ENCODE measurements at places on chromosomes 5 and 9. TPM values are rescaled to one million over a fixed set of nuclear protein-coding genes. Genes with fewer than 3 reads are reported as not detected.

ACTBL2 gene
- total RNA-seq, result 6.7 TPM

ADAMTS6 gene
- 1.7 TPM for total RNA-seq

SPAG8 gene
- total RNA-seq, result 0.99 TPM

SPEF2 gene
- 5.0 TPM for total RNA-seq

CCDC171 gene
- 2.2 TPM for total RNA-seq

DRD1 gene
- total RNA-seq, result 0.25 TPM

PCSK1 gene
- not detected for total RNA-seq

PCDHB15 gene
- 2.1 TPM for total RNA-seq

SARDH gene
- total RNA-seq, result 0.06 TPM

ADRA1B gene
- total RNA-seq, result not detected

EGFL7 gene
- total RNA-seq, result 60.2 TPM

CBY3 gene
- not detected for total RNA-seq

DNA sequence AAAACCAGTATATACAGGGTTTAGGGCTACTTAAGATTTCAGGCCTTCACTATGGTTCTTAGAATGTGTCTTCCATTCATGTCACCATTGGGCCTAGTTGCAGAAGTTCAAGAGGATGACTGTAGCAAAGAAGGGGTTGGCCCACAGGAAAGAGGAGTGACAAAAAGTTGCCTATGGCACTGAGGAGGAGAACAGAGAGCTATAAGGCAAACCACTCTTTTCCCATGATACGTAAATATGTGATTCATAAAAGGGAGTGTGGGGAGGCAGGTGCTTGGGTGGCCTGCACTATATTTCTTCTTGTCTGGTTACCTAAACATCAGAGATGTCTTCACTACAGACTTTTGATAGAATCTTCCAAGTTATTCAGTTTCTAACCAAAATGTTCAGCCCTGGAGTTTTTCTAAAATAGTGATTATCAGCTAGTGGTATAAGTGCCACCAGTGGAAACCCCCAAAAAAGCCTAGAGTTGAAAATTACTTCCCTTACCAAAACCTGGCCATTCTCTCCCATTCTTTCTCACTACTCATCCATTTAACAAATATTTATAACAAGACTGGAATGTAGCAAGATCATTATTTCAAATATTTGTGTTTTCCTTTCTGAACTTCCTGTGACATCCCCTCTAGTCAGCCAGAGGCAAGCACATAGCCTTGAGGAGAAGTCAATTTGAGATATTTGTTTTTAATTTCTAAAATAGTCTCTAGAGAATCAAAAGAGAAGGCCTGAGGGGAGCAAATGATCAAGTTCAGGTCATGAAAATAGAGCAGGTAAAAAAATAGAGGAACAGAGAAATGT, 367.4 kb downstream of the EFNA5 start:
- no peak for DNase-seq

DNA sequence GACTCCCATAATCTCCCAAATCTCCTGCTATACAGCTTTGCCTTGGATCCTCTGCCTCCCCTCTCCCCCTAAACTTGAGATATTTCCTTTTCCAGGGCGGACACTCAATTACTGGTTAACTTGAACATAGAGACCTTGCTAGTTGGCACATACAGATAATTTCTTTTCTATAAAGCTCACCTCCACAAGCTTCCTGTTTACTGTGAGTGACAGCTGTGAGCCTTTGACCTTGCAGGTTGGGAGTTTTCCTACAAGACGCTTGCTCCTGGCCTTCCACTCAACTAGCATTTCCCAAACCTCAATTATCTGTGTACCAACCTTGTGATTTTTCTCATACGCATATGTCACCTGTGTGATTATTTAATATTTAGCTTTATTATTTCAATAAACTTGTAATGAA, 114.5 kb downstream of the GNA14 start:
- no peak for DNase-seq

GRCh38 chr5:177393206-177393765, 7.2 kb downstream of the PFN3 start:
- no peak for DNase-seq

GRCh38 chr5:76953551-76954382, 922 bp downstream of the CRHBP start:
- DNase-seq, result no peak

- DNase-seq, result peak; percentile 87
These were observed 535 bp upstream of the NFIB start for GRCh38 chr9:14314424-14314928.

GRCh38 chr5:88686726-88687125, 196.3 kb downstream of the MEF2C start:
- no peak for DNase-seq

DNA sequence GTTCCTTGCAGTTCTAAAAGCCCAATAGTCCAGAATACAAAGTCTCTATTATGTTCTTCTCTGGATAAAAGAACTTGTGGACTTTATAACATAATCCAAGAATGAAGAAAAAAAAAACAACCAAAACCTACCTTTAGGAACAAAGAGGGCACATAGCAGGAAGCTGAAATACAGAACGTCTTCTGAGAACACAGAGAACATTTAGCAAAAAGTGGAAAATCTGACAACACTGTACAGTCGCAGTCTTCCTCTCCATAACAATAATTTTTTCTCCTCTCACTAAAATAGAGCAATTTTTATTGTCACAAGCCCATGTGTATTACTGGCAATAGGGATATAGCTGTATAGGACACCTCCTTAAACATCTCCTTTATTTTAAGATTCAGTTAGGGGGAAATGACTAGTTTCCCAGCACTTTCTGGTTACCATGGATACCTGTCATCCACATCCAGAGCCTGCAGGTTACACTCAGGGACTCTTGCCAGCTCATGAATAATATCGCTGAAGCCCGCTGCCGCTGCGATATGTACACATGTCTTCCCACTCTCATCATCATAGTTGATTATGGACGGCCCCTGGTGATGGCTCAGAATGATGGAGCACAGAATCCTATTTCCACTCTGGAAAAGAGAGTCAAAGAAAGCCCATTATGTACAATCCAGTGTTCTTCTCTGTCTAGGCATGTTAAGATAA, 106.5 kb downstream of the ANKRD55 start:
- no peak for DNase-seq

DNA sequence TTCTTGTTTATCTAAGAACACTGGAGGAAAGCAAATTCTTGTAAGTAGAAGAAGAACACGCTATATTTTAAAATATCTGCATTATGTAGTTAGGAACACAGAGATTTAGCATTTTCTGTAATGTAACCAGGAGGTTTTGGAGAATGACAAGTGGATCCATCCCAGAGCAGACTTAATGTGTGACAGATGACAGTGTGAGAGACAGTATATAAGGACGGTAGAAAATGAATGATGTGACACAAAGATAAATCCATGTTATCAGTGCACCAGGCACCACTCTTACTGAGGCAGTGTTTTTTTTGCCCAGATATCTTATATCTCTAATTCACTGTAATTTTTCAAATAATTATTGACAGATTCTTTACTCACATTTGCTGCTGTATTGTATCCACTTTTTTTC, 239.0 kb upstream of the KCNN2 start:
- no peak for DNase-seq

DNA sequence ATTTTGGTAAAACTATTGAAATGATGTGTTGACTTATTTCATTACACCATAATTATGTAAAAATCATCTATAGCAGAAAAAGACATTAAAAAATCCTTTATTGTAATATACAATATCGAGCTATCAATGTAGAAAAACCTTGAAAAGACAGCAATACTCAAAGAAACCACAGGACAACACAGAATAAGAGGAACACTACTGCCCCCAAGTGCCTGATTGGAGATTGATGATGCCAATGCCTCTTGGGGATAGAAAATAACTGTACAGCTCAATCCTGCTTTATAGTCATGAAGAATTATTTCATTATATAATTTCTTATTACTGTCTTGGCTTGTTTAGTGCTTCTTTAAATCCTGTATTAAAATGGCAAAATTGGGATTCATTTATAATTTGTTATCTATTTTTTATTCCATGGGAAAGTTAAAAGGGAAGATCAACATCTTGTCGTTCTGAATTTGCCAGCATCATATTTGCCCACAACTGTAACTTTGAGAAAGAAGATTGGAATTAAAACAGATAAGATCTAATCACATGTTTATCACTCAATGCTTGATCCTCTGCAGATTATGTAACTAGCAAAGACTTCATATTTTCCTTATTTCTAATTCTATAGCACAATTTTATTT, 337.5 kb downstream of the CDH9 start:
- DNase-seq, result peak; percentile 65

GRCh38 chr5:101102506-101102905, 199.4 kb upstream of the ST8SIA4 start:
- no peak for DNase-seq

- DNase-seq, result no peak
These were observed 142.0 kb downstream of the FAM114A2 start for GRCh38 chr5:153896701-153897100.

GRCh38 chr5:16881251-16881650, 54.8 kb downstream of the MYO10 start:
- no peak for DNase-seq

DNA sequence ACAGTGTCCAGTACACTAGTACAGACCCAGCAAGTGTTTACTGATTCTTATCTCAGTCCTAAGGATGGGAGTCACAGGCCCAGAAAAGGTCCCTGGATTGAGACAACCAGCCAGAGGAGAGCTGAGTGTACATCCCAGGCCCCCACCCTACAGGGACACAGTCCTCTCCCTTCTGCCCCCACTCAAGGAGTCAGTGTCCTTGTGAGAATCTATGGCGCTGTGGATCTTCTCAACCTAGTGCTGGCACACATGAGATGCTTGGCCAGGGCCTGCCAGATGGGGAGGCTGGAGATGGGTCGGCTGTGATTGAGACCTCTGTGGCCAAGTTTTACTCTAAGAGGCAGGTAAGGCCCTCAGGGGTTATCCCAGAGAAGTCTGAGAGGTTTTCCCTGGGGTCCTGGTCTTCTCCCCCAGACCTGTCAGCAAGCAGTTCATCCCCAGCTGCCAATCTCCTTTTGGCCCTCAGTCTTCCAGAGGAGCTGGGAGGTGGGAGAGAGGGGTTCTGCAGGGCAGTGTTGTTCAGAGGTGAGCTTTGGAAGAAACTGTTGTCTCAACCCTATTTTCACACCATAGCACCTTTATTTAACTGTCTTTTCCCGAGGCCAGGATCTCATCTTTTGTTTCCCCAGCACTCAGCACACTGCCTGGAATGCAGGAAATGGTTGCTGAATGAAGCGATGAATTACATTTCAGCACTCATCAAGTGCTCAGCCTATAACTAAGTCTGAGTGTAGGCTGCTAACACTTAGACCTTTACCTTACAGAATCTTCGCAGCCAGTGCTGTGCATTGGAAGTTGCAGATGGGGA, 3.2 kb upstream of the NSD1 start:
- no peak for DNase-seq

GRCh38 chr9:89342213-89342612, 23.9 kb downstream of the SECISBP2 start:
- no peak for DNase-seq

DNA sequence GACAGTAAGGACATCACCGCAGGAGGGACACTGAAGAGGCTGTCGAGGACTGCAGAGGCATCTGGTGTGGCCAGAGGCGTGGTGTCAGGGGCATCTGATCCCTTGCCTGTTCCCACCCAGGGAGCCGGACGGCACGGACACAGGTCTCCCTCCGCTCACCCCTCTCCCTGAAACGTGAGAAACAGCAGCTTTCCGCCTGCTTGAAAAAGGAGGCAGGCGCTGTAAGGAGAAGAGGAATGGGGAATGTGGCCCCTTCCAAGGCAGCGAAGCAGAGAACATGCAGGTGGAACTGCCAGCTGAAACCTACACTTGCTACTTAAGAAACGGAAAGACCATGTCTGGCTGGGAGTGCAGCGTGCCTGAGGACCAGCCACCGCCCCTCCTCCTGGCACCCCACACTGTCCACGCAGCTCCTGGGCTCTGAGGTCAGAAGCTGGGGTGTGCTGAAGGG, 176.2 kb downstream of the GAPVD1 start:
- DNase-seq, result no peak

GRCh38 chr5:152140347-152140746, 215.7 kb upstream of the GLRA1 start:
- DNase-seq, result no peak

- DNase-seq, result no peak
These were observed 98.8 kb upstream of the SEMA6A start for GRCh38 chr5:116673453-116673852.

GRCh38 chr5:96481009-96481786, 48.1 kb upstream of the PCSK1 start:
- DNase-seq, result no peak

DNA sequence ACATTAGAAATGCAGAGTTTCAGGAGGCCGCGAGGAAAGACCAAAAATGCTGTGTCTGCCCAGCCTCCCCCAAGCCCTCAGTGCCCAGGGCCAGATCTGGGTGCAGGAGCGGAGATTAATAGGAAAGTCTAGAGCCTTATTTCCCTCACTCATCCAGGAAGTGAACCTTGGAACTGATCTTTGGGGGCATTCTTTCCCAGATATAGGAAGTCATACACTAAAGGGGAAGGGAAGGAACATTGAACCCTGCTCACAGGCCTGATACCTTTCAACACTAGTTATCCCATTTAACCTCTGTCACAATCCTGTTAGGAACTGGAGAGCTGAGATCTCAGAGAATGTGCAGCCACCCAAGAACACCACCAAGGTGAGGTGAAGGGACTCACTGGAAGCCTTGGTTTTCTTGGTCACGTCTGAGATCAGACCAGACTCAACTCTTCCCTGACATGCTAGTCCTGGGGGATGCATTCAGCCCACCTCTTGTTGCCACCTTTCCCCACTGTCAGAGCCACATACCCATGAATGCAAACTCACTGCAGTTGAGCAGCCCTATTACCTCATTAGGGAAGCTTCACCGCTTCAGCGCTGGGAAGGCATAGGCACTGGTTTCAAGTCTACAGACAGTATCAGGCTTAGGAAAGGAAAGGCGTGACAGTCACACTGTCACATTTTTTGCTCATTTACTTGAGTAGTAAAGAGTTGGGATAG, 95.0 kb downstream of the KIAA1958 start:
- no peak for DNase-seq

- DNase-seq, result no peak
These were observed 152.1 kb downstream of the UNC13B start for GRCh38 chr9:35313916-35314315.

- DNase-seq, result no peak
These were observed 36.5 kb downstream of the PLEKHG4B start for GRCh38 chr5:128446-128845.

GRCh38 chr5:150055326-150056074, 30.9 kb downstream of the CSF1R start:
- no peak for DNase-seq

DNA sequence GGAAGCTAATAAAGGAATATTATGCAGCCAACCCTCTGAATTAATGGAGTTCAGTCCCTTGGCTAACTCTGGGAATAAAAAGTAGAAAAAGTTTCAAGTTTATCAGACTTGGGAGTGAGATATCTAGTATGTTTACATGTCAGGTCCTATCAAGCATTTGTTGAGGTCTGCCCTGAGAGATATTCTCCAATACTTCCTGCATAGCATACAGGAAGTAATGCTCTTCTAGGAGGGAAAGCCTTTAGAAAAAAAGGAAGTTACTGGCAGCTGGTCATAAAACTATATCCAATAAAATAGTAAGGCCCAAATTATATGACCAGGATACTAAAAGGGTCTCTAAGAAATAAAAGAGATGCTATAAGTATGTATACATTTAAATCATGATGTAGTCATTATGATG, 594.1 kb upstream of the FTMT start:
- DNase-seq, result no peak
